ENCODE measurements at places on chromosomes 13 and 19. TPM values are rescaled to one million over a fixed set of nuclear protein-coding genes. Genes with fewer than 3 reads are reported as not detected.

MUC16 gene
- total RNA-seq = under 0.01 TPM

CCDC159 gene
- 24.7 TPM for total RNA-seq

ZNF491 gene
- total RNA-seq = 0.98 TPM

DNA sequence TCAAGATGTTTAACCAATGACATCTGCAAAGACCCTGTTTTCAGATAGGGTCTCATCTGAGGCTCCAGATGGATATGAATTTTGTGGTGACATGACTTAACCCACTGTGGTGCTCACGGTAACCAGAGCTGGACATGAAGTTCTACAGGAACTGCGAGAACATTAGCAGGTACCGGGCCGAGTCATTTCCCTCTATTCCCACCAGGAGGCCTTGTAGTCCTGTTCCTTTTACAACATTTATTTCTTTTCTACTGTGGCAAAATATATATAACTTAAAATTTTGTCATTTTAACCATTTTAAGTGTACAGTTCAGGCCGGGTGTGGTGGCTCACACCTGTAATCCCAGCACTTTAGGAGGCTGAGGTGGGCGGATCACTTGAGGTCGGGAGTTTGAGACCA is 7.6 kb upstream of the TSPAN16 start:
- DNase-seq = no peak
- peaks cover 1% of the 10 kb centered on the region for H3K4me1 ChIP-seq
- H3K4me3 ChIP-seq = no peak overlapping the region
- peaks cover 51% of the 10 kb centered on the region for H3K27me3 ChIP-seq
- H3K27ac ChIP-seq = no peak overlapping the region

DNA sequence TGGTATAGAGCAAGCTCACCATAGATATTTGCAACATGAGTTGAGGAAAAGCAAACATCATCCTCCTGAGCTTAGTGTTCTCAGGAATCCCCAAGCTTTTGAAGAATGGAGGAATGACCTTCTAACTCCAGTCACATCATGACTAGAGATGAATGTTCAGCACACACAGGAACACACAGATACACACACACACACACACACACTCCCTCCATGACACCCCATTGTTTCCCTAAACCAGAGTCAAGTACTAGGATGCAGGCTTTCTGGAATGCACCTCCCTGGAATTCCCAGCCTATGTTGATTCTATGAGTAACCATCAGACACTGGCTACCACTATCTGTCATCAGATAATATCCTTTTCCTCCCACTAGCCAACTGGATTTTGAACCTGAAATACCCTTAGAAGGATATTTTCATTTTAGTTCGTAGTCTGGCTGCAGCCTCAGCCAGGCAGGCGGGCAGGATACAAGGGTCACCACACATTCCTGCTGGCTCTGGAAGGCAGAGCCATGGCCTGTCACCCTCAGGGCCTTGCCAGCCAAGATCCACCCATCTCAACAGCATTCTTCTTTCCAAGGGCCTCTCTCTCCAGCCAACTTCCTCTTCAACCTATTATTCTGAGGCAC is 162.4 kb downstream of the FOXO1 start:
- H3K36me3 ChIP-seq = no peaks in the 10 kb centered on the region
- no peak overlapping the region for H3K4me3 ChIP-seq
- DNase-seq = no peak
- H3K27me3 ChIP-seq = peaks cover 2% of the 10 kb centered on the region
- H3K4me1 ChIP-seq = peaks cover 1% of the 10 kb centered on the region

LATS2 gene
- 11.8 TPM for total RNA-seq

B3GNT3 gene
- not detected for total RNA-seq

DNA sequence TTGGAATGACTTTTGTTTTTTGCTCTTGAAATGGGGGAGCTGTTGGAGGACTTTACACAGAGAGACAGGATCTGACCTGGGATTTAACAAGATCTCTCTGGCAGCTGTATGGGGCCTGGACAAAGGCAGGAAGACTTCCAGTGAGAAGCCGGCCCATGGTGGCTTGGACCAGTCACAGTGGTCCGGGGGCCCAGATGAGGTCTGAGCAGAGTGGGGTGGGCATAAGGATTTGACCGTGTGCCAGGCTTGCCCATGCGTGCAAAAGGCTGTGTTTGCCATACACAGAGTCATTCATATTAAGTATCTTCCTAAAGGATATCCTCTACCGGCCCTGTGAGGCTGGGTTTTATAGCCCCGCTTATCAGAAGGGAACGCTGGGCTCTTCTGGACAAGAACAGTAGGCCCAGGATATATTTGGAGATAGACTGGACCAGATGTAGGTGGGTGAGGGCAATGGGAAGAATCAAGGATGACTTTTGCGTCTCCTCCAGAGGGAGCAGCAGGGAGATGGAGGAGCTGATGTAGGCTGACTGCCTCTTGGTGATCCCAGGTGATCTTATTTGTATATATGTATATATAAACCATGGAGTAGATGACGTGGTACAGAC is 4.1 kb downstream of the SPACA6 start:
- no peaks in the 10 kb centered on the region for H3K36me3 ChIP-seq
- no peak overlapping the region for H3K27ac ChIP-seq
- H3K27me3 ChIP-seq = no peaks in the 10 kb centered on the region

- H3K36me3 ChIP-seq = no peaks in the 10 kb centered on the region
- H3K27ac ChIP-seq = no peak overlapping the region
- no peak for DNase-seq
- H3K4me3 ChIP-seq = no peak overlapping the region
- H3K4me1 ChIP-seq = peaks cover 11% of the 10 kb centered on the region
Observed at GRCh38 chr19:7512400-7512851, 3.5 kb upstream of the ZNF358 start.

- no peak for DNase-seq
- no peak overlapping the region for H3K4me3 ChIP-seq
- no peaks in the 10 kb centered on the region for H3K36me3 ChIP-seq
- H3K4me1 ChIP-seq = peaks cover 3% of the 10 kb centered on the region
- no peak overlapping the region for H3K27ac ChIP-seq
Observed at GRCh38 chr19:37986048-37986750, 79.2 kb downstream of the SIPA1L3 start.

DNA sequence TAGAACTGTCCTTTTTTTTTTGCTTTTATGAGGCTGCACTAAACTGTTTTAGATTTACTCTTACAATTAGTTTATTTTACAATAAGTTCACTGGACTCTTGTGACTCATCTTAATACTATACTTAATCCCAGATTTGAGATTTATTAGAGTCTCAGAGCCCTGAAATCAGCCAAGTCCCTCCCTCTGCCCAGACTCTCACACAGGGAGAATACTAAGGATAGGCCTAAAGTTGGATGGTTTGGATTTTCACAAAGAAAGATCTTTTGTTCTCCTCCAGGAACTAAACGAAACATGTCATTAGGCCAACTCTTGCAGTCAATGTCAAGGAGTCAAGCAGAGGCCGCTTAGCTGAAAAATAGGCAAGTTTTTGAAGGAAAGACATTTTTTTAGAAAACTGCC is 42.7 kb upstream of the MIR17HG start:
- DNase-seq = no peak
- no peak overlapping the region for H3K4me3 ChIP-seq
- H3K36me3 ChIP-seq = no peaks in the 10 kb centered on the region
- H3K4me1 ChIP-seq = no peaks in the 10 kb centered on the region
- H3K27ac ChIP-seq = no peak overlapping the region
- H3K27me3 ChIP-seq = peaks cover 2% of the 10 kb centered on the region

Data from activated CD4-positive, alpha-beta memory T cell treated with anti-CD3 and anti-CD28 coated beads, Interleukin-2, amount 10 ng/mL, durations not matched to agents 7 days and 5 days (primary cell).